Hypothalamus (tissue), 51 donors: ENCODE measurements at places on chromosomes 7 and 10.

- DNase-seq: no peak
Measured at GRCh38 chr7:30707391-30708357, 25.4 kb upstream of the CRHR2 start.

DNA sequence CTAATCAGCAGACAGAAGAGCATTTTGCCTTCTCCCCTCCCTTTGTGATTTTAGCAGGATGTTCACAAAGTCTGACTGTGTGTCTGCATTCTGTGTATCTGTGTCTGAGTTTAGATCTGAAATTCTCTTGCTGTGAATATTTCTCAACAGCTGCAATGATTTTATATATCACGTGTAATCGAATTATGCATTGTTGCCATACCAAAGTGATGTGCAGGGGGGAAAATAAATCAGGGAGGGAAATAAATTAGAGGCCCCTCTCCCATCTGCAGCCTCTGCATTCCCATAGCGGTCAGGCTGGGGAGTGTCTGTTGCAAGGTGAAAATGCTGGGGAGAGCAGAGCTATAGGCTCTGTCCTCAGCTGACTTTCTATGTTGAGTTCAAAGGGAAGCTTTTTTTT lies 209.0 kb downstream of the LRMDA start:
- DNase-seq: no peak

DNA sequence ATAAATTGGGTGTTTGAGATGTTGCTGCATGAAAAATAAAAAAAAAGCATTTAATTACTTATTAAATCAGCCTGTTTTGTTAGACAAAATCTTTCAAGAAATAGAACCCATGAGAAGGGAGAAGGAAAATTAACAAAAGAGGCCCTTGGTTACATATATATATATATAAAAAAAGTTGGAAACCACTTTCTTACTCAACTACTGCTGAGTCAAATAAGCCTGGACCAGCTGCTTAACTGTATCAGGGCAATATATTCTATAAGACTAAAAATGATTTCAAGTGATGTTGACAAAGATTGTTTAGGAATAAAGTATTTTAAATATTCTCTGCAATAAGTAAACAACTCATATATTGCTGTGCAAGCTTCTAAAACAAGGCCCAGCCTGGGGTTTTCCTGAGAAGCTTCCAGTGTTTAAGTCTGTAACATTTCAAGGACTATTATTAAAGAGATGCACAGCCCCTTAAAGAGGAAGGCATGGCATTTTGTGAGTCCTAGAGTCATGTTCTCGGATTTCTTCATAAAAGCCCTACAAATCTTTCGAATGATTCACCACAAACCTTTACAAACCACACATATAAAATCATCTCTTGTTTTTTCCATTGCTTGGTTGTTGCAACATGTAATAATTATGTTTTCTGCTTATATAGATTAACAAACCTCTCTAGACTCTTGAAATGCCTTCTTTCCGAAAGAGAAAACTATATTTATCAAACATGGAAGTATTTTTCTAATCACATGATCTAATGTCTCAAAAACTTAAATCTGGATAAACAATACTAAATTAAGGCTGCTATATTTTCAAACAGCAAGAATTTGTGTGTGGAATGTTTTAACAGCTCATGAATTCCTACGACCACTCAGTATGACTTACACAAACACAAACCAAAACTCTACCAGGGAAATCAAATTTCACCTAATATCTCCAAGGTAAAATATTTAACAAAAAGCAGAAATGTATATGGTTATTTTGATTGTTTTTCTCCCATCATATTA lies 14.3 kb downstream of the JAZF1 start:
- DNase-seq: no peak

GRCh38 chr10:124094419-124094785 lies 1.0 kb upstream of the CHST15 start:
- no peak for DNase-seq

DNA sequence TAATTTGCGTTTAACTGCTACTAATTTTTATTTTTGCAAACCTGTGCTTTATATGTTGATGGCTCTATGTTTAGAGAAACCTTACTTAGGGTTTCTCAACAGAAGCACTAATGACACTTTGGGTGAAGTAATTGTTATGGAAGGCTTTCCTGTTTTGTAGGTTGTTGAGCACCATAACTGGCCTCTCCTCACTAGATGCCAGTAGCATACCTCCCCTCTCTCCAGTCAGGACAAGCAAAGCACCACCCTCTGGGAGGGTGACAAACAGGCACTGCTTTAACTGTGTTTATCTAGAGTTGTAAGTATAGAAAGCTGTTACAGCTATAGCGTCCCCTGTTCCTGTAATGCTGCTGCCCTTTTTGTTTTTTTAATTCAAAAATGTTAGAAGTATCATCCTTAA lies 60.9 kb downstream of the WAC start:
- DNase-seq: no peak

DNA sequence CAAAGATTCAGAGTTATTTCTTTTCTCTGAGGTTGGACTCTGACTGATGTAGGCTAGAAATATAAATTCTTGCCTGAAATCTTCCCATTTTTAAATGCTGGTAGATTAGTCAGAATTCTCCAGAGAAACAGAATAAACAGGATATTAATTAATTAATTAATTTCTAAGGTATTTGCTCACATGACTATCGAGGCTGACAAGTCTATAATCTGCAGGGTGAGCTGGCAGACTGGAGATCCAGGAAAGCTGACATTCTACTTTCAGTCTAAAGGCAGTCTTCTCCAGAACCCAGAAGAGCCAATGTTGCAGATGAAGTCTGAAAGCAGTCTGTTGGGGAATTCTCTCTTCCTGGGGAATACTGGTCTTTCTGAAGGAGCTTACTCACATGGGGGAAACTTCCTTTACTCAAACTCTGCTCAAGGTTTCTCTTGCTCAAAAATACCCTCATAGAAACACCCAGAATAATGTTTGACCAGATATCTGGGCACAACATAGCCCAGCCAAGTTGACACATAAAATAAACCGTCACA lies 189.7 kb downstream of the KIF20B start:
- no peak for DNase-seq

- DNase-seq: no peak
Measured at GRCh38 chr10:35206274-35206673, 79.6 kb downstream of the CREM start.

DNA sequence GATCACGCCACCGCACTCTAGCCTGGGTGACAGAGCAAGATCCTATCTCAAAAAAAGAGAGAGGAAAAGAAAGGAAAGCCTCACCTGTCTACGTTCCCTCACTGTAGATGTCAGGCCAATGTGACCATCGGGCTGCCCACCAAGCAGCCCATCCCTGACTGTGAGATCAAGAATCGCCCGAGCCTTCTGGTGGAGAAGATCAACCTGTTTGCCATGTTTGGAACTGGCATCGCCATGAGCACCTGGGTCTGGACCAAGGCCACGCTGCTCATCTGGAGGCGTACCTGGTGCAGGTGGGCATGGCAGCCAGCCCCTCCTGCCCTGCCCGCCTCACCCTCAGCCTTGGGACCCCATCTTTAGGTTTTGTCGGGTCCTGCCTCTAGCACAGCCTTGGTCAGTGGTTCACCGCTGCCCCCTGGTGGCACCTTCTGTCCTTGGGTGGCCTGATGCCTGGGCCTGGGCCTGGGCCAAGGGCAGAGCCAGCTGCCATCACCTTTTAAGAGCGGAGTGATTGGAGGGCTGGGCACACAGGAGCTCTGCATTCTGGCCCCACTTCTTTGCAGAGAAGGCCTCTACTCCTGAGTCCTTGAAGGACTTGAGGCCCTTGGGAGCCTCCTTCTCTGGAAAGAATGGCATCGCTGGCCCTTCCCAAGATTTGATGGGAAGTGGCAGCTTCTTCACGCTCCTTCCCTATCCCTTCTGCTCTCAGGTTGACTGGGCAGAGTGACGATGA lies 14.4 kb upstream of the AHCYL2 start:
- peak; percentile 26 for DNase-seq

DNA sequence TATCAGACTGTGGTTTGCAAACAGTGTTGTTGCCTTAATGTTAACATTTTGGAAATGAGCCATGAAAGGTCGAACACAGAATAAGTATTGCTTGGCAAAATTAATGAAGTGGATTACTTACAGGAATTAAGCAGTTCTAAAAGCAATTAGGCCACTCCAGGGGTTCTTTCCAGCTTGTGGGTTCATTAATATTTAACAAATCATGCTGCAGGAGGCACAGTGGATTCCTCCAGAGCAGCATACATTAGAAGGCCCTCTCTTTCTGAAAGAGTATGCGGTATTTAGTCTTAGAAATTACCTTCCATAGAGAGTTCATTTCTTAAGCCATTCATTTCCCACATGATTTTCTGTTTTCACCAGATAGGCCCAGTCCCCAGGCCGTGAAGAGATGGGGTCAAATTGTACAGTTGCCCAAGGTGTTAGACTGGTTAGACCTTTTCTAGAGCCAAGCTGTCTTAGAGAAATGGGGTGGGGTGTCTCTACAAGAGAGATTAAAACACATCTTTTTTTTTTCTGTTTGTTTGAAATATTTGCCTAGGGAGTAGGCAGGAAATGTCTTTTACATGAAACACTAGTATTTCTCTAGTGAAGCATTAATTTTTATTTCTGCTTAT lies 40.0 kb upstream of the AGR3 start:
- no peak for DNase-seq

GRCh38 chr10:43229208-43230061 lies 37.4 kb downstream of the RASGEF1A start:
- no peak for DNase-seq

GRCh38 chr10:97278491-97278989 lies 13.9 kb downstream of the ARHGAP19 start:
- no peak for DNase-seq

GRCh38 chr7:78529392-78529791 lies 730.8 kb downstream of the PHTF2 start:
- no peak for DNase-seq

- no peak for DNase-seq
Measured at GRCh38 chr7:108464743-108465142, 8.5 kb upstream of the NRCAM start.

DNA sequence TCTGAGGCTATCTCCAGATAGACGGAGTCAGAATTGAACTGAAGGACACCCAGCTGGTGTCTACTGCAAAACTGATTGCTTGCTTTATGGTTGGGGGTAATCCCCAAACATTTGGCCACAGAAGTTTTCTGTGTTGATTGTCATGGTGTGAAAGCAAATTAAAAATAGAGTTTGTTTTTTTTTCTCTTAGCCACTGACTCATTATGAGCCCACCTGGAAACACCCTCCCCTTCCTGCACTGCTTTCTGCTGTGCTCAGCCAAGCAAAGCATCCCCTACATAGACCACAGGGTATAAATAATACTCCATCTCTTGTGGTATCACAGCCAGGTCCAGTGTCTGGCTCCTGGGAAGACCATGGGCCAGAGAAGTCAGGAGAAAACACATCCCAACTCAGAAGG lies 6.5 kb upstream of the VWC2 start:
- no peak for DNase-seq

GRCh38 chr7:1301054-1301881 lies 68.6 kb downstream of the UNCX start:
- DNase-seq: no peak

- no peak for DNase-seq
Measured at GRCh38 chr7:27704422-27705199, 35.4 kb upstream of the TAX1BP1 start.

- DNase-seq: no peak
Measured at GRCh38 chr10:17751781-17752445, at the start of gene TMEM236. TMEM236 (plus strand) TSS chr10:17752201; CDS start chr10:17752296, 95 bp downstream.

- DNase-seq: no peak
Measured at GRCh38 chr10:107540981-107541380, 376.5 kb upstream of the SORCS1 start.

- DNase-seq: no peak
Measured at GRCh38 chr7:17481118-17481517, 182.7 kb downstream of the AHR start.

DNA sequence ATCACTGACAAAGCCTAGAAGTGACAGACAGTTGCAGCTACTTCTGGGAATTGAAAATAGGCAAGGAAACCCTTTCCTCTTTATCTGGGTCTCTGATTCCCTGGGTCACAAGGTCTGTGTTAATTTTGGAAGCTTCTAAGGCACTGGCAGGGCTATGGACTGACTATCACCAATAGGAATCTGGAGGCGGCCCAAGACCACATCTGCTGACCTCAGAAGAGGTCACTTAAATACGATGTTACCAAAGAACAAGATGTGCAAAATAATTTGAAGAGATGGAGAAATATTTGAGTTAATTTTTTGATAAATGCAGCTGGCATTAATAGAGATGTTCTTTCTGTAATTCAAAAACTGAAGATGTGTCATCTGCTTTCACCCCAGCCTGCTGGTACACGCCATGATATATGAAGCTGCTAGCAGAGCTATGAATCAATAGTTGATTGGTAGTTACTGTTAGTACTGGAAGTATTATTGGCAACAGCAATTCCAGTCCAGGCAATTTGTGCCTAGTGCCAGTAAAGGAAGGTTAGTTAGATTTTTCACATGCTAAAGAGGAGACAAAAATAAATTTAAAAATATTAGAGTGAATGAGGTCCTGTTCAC lies 5.5 kb upstream of the STEAP4 start:
- no peak for DNase-seq

- no peak for DNase-seq
Measured at GRCh38 chr7:128279124-128279713, 38.1 kb downstream of the LEP start.
